Left lung (tissue), 14 donors: ENCODE measurements at places on chromosomes 2 and 18.

- no peak for DNase-seq
These were observed 16.2 kb downstream of the YWHAQ start for GRCh38 chr2:9614562-9614961.

DNA sequence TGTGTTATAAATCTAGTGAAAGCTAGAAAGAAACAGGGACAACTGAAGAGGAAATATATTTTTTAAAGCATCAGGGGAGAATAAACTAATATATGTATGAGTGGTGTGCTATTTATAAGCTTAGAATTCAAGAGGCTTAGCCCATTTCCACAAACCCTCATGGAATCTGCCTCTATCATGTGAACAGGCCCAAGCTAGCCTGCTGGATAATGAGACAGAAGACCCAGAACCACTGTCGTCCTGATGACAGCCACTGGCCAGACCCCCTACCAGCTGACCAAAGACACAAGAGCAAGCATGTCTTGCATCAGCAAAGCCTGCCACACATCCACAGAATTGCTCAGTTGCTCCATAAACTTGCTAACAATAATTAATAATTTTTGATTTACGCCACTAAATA lies 382.3 kb upstream of the NXPH2 start:
- no peak for DNase-seq

- no peak for DNase-seq
These were observed 4.7 kb upstream of the TGFA start for GRCh38 chr2:70558195-70558808.

DNA sequence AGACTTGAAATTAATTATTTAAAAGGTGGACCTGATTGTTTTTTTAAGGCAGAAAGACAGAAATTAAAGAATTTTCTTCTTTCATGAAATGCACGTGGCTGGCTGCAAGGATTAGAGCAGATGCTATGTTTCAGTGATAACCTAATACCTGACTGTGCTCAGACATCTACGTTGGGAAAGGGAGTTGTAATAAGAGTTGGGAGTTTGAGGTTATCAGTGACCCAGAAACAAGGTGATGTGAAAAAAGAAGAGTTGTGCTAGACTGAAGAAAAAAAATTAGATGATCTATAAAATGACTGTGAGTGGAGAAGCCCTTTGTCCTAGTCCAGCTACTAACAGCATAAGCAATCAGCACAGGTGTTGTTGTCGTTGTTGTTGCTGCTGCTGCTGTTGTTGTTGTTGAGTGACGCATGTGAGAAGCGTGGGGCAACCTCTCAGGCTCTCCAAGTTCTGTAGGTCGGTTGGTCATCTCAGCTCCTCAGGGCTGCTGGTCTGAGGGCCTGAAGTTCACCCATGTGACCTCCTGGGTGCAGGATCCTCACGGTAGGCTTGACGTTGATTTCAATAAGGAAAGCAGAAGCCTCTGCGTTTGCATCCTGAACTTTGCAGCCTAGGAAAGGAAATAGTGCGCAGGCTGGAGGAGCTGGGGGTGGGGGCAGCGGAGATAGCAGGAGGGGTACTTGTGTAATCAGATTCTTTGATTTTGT lies 7.6 kb downstream of the POU3F3 start:
- DNase-seq: no peak

GRCh38 chr2:29353403-29353991 lies 238.3 kb downstream of the CLIP4 start:
- DNase-seq: no peak

- DNase-seq: no peak
These were observed 261.5 kb upstream of the DSEL start for GRCh38 chr18:67778016-67778415.

GRCh38 chr18:7254163-7254562 lies 23.3 kb downstream of the LRRC30 start:
- DNase-seq: no peak

GRCh38 chr2:96768083-96768561 lies 7.4 kb downstream of the CNNM4 start:
- no peak for DNase-seq

DNA sequence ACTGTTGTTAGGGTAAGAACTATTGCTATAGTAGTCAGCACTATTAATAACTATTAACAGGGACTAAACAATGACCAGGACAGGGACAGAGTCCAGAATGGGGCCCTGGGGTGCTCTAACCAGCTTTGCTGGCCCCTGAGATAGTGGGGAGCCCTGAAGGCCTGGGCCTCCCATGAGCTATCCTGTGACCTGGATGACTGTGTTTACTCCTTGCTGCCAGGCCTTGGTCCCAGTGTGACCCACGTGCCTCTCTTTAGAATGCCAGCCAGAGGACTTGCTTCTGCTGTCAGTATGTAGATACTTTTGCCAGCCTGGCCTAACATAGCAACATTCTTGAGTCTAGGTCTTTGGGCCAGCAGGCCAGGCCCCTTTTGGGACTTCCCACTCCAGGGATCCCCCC lies 11.4 kb downstream of the CDK5R2 start:
- DNase-seq: no peak

DNA sequence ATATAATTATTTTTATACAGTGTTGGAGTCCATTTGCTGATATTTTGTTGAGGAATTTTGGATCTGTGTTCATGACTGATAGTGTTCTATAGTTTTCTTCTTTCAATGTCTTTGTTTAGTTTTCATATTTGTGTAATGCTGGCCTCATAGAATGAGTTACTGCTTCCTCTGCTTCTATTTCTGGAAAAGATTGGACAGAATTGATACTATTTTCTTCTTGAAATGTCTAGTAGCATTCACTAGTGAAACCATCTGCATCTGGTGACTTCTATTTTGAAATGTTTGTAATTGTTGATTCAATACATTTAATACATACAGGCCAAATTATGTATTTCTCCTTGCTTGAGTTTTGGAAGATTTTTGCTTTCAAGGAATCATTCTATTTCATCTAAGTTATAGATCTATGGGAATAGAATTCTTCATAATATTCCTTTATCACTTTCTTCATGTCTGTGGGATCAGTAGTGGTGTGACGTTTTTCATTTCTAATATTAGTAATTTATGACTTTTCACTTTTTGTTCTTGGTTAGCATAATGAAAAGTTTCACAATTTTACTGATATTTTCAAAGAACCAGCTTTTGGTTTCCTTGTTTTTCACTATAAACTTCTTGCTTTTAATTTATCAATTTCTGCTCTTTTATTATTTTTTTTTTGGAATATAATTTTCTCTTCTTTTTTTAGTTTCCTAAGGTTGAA lies 509.9 kb upstream of the VRK2 start:
- DNase-seq: no peak

DNA sequence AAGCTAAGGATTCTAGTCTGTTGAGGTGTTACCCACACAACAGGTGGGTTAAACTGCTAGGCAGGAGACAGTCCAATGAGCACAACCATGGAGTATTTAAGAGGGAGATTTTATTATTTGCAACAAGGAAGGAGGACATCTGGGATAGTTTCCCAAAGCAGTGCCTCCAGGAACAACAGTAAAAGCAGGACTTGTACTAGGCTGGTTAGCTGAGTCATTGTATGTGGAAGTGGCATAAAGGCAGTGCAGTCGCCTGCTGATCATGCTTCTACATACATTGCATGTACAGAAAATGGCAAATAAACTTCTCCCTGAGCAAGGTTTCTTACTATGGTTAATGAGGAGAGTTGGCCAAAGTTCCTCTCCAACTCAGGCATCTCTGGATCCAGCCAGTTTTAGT lies 46.1 kb upstream of the CYTIP start:
- no peak for DNase-seq

- DNase-seq: no peak
These were observed 5.7 kb upstream of the PTPRN start for GRCh38 chr2:219314804-219315468.

GRCh38 chr18:50622865-50623393 lies 63.0 kb downstream of the MAPK4 start:
- DNase-seq: no peak

DNA sequence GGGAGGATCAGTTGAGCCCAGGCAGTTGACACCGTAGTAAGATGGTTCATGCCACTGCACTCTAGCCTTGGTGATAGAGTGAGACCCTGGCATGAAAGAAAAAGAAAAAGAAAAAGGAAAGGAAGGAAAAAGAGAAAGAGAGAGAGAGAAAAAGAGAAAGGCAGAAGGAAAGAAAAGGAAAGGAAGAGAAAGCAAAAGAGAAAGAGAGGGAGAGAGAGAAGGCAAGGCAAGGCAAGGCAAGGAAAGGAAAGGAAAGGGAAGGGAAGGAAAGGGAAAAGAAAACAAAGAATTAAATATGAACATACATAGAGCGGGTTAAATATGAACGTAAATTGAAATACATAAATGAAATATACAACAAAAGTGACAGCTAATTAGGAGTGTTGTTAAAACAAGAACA lies 167.5 kb upstream of the SETBP1 start:
- no peak for DNase-seq

GRCh38 chr2:231854616-231855125 lies 68.4 kb downstream of the COPS7B start:
- DNase-seq: no peak

- DNase-seq: no peak
These were observed 411.6 kb upstream of the ZEB2 start for GRCh38 chr2:144931480-144931879.

DNA sequence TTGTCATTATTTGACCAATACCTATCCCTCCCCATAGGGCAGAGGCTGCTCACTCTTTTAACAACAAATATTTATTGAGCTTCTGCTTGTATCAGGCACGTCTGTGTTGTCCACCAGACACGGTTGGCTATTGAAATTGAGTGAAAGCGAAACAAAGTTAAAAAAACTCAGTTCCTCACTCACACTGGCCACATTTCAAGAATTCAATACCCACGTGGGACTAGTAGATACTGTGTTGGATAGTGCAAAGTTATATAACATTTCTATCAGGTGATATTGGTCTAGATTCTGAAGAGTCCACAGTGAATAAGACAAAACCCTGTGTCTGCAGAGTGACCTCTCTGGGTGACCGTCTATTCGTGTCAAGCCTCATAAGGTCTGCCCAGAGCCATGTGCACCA lies 43.9 kb upstream of the GALR1 start:
- DNase-seq: no peak

- no peak for DNase-seq
These were observed 508.2 kb downstream of the TNS1 start for GRCh38 chr2:217494557-217494956.

DNA sequence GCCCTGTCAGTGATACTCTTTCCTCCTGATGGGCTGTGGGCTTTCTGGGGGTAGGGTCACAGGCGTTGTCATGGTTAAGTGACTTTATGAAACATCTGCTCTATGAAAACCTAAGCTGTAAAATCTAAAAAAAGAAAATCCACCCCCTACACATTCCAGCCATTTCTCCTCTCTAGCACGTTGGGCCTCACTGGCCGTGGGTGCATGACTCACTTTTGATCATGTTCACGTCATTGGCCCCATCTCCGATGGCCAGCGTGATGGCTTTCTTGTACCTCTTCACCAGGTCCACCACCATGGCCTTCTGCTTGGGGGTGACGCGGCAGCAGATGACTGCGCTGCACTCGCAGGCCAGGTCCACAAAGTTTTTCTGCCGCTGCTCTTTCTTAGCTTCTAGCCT lies 39.3 kb upstream of the NARS1 start:
- DNase-seq: no peak

DNA sequence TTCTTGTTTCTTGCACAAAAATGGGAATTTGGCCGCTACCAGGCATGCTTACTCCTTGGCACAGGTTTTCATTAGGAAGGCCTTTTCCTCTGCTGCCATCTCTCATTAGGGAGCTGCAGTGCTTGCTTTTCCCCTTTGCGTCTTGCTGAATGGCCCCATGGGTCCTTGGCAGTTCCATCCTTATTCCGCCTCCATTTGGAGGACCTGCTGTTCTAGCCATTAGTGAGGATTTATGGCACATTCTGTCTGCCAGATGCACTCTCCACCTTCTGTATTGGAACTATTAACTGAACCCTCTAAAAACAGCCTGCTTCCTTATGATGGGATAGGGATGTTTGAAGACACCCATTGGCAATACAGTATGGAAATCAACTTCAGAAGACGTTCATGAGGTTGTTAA lies 103.5 kb upstream of the NOSTRIN start:
- no peak for DNase-seq
